ENCODE measurements at places on chromosomes 12 and 14.

- H3K4me3 ChIP-seq, result no peak overlapping the region
- no peaks in the 10 kb centered on the region for H3K27me3 ChIP-seq
- no peak overlapping the region for H3K27ac ChIP-seq
Measured at GRCh38 chr12:23626791-23627190, 322.7 kb downstream of the SOX5 start.

DNA sequence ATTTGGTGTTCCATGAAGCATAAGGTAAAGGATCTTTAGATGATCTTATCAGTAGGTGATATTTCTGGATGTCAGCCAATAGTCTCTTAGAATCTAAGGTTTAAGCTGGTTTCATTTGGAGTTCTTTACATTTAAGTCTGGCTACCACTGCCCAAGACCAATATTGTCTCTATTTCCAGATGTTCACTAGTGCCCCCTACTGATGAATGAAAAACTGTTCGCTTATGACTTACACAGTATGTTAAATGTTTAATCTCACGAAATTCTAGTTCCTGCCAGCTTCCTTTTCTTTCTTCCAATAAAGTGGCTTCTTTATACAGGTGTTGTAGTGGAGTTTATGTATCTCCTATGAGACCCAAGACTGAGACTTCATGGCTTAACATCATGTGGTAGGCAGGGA lies 31.8 kb upstream of the MIS18BP1 start:
- H3K36me3 ChIP-seq, result no peaks in the 10 kb centered on the region
- no peaks in the 10 kb centered on the region for H3K27me3 ChIP-seq
- H3K4me1 ChIP-seq, result no peaks in the 10 kb centered on the region
- no peak for DNase-seq
- no peak overlapping the region for H3K27ac ChIP-seq

DNA sequence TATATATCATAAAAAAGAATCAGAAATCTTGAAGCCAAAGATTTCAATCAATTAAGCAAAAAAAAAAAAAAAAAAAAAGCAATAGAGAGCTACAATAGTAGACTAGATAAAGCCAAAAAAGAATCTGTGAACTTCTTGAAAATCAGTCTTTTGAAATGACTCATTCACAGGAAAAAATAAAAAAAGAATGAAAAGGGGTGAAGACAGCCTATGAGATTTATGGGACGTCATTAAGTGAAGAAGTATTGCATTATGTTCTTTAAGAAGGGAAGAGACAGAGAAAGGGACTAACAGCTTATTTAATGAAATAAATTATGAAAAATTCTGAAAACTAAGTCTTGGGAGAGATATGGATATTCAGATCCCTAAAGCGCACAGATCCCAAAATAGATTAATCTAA lies 103.8 kb downstream of the ACSS3 start:
- DNase-seq, result no peak
- no peaks in the 10 kb centered on the region for H3K4me1 ChIP-seq
- no peak overlapping the region for H3K4me3 ChIP-seq
- no peak overlapping the region for H3K27ac ChIP-seq

- H3K27me3 ChIP-seq, result no peaks in the 10 kb centered on the region
- H3K4me1 ChIP-seq, result no peaks in the 10 kb centered on the region
- no peak overlapping the region for H3K27ac ChIP-seq
- no peak for DNase-seq
- no peak overlapping the region for H3K4me3 ChIP-seq
Measured at GRCh38 chr12:120094485-120094884, 22.1 kb downstream of the RAB35 start.

DNA sequence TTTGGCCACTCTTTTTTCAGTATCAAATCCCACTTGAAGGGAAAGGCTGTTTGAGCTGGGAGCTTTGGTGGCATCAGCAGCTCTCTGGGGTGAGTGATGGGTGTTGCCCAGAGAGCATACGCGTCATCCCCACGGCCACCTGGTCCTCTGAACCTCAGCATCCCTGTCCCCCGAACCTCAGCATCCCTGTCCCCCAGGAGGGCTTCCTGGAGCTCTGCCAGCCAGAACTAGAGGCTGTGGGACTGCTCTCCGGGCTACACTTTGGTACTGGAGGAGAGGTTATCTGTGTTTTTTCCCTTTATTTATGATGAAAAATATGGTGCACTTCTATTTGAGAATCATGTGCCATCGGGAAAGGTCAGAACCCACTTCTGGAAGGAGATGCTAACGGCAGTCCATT lies 131.5 kb upstream of the RTL1 start:
- H3K27ac ChIP-seq, result no peak overlapping the region
- no peaks in the 10 kb centered on the region for H3K27me3 ChIP-seq
- no peak overlapping the region for H3K4me3 ChIP-seq
- H3K4me1 ChIP-seq, result no peaks in the 10 kb centered on the region
- H3K36me3 ChIP-seq, result no peaks in the 10 kb centered on the region

GRCh38 chr14:48035836-48036235 lies 360.4 kb upstream of the MDGA2 start:
- no peak overlapping the region for H3K4me3 ChIP-seq
- no peaks in the 10 kb centered on the region for H3K4me1 ChIP-seq
- no peaks in the 10 kb centered on the region for H3K36me3 ChIP-seq
- DNase-seq, result no peak

DNA sequence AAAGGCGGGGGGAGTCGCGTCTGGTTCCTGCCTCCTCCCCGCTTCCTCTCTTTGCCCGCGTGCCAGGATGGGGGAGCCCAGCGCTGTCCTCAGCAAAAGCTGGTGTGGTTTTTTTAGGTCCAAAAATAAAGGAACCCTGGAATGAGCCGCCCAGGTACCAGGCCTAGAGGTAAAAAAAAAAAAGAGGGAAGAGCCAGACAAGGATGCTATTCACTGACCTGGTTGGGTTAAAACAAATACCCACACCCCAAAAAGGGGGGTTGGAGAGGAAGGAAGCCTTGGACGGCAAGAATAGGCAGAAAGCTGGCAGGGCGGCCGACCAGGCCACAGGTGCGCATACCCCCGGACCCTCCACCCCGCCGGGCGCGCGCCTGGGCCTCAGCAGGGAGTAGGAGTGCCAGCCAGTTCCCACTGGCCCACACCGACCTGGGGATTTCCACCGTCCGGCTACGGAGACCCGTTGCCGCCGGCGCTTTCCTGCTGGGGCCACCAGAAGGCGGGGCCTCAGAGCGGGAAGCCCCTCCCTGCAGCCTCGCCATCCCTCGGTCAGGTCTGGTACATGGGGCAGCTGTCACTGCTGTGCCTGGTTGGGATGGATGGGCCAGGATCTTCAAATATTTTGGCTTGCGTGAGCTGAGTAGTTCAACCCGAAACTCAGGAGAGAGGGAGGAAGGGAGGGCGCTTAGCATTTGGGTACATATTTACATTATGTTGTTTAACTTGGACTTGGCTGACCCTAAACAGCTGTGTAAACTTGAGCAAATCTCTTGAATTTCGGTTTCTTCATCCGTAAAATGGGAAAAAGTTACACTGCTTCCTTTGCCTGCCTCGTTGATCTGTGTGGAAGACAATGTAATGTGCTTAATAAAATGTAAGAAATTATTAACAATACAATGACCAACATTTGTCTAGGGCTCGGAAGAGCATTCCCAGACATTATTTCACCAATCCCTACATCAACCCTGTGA lies 5.4 kb upstream of the IRF2BPL start:
- DNase-seq, result peak; percentile 91
- H3K27me3 ChIP-seq, result no peaks in the 10 kb centered on the region
- H3K27ac ChIP-seq, result peak overlapping the region; percentile 95
- peaks cover 3% of the 10 kb centered on the region for H3K36me3 ChIP-seq
- peak overlapping the region; percentile 94 for H3K4me3 ChIP-seq
- peaks cover 67% of the 10 kb centered on the region for H3K4me1 ChIP-seq

DNA sequence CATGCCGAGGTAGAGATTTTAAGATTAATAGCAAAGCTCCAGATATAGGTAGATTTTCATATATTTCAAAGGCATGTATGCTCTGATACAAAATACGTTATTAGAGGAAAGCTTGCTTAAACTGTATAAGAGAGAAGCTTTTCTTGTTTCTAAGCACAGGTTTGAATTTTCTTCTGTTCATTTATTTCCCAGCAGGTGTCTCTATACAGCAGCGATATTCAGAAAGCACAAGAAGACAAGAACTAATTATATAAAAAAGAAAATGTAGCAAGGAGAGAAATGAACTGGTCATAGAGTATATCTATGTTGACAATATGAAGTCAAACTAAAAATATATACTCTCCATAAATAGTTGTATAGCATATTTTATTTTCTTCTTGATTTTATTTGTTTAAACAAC lies 307.4 kb upstream of the NOVA1 start:
- no peak overlapping the region for H3K27ac ChIP-seq
- H3K4me3 ChIP-seq, result no peak overlapping the region
- no peaks in the 10 kb centered on the region for H3K36me3 ChIP-seq
- DNase-seq, result no peak
- H3K4me1 ChIP-seq, result no peaks in the 10 kb centered on the region

GRCh38 chr14:73233564-73233963 lies 3.7 kb upstream of the PAPLN start:
- H3K4me3 ChIP-seq, result no peak overlapping the region
- no peak for DNase-seq
- peaks cover 46% of the 10 kb centered on the region for H3K27me3 ChIP-seq
- H3K27ac ChIP-seq, result no peak overlapping the region
- peaks cover 2% of the 10 kb centered on the region for H3K36me3 ChIP-seq
- peaks cover 9% of the 10 kb centered on the region for H3K4me1 ChIP-seq

All from T-helper 2 cell treated with Interferon-gamma antibody and Interleukin-4, amounts not matched to agents 5 μg/mL and 100 μg/mL, for 36 hours (primary cell).